ENCODE measurements at places on chromosomes 16 and 17.

- DNase-seq: no peak
Measured at GRCh38 chr17:79417476-79417988, 193.3 kb downstream of the RBFOX3 start.

GRCh38 chr17:77779711-77780539, 178.6 kb upstream of the TNRC6C start:
- DNase-seq: no peak

GRCh38 chr17:29929006-29929532, 959 bp downstream of the SSH2 start:
- DNase-seq: no peak

- DNase-seq: no peak
Measured at GRCh38 chr16:21565507-21565860, 33.9 kb upstream of the METTL9 start.

- no peak for DNase-seq
Measured at GRCh38 chr16:86046667-86047270, 147.8 kb downstream of the IRF8 start.

- no peak for DNase-seq
Measured at GRCh38 chr16:82653550-82654511, 27.1 kb downstream of the CDH13 start.

- no peak for DNase-seq
Measured at GRCh38 chr17:35148144-35148543, 527 bp downstream of the UNC45B start.

DNA sequence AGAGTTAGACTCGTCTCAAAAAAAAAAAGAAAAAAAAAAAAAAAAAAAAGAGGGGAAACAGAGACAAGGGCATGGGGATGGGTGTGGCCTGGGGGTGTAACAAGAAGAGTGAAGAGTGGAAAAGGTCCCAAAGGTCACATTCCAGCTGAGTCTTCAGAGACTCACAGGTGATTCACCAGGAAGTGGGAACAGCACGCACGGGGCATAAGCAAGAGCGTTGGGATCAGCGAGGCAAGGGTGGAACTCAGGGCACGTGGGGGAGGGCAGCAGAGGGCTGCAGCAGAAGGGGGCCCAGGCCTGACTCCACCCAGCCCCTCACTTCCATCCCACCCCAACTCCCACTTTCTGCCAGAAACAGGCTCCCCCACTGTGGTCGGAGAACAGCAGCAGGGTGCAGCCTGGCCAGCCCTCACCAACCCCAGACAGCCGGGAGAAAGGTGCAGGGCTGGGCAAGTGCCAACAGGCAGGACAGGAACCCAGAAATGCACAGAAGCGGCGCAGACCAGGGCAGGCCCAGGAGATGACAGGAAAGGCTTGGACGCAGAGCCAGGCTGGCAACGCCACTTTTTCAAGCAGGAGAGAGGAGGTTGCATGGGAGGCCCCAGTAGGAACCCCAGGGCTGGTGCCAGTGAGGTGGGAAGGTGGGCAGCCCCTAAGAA, 3.3 kb downstream of the MEAK7 start:
- DNase-seq: no peak

GRCh38 chr17:72531729-72532128, 410.9 kb downstream of the SOX9 start:
- DNase-seq: no peak

GRCh38 chr16:1491327-1491726, 1.8 kb upstream of the TELO2 start:
- no peak for DNase-seq

- DNase-seq: no peak
Measured at GRCh38 chr17:82177761-82178498, 34.7 kb downstream of the CCDC57 start.

DNA sequence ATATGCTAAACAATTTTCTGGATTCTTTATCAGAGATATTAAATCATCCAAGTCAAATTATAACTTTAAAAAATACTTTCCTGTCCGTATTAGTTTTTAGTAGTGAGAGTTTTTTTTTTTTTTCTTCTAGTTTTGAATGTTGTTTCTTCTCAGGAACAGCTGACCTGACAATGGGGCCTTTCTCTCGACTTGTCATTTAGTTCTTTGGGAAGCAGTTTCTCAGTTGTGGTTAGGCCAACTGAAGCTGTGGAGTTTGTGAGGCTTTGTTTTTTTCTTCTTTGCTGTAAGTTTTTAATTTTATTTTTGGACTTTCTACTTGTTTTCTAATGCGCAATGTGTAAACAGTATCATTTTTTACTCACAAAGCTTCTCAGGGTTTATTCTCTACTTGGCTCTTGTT, 140.8 kb downstream of the FTO start:
- DNase-seq: no peak

- DNase-seq: no peak
Measured at GRCh38 chr16:83882163-83882885, 16.6 kb upstream of the MLYCD start.

- no peak for DNase-seq
Measured at GRCh38 chr16:1424028-1424427, 3.5 kb upstream of the UQCC4 start.

DNA sequence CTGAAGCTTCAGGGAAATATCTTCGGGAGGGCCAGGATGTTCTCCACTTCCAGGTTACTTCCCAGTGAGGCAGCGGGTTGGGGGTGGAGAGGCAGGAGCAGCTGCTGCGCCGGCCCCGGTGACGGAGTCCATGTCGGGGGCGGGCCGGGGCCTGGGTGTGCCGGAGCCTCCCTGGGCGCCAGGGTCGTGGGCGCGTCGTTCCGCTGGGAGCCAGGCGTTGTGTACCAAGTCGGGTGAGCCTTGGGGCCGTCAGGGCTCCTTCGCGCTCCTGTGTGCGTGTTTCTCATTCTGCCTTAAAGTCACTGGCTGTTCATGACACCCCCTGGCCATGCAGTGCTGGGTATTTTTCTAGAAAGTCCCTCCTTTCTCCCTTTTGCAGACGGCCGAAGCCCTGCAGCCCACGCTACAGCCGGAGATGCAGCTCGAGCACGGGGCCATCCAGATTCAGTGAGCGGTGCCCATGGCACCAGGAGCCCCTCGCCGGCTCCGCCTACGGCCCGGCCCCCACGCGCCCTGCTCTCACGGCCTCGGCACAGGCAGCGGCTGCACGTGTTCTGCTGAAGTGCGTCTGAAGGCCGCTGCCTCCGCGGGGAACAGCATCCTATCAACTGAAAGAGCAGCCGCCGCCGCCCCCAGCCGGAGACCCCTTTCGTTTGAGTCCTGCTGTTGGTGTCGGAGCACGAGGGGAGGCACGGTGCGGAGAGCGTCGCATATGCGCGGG, 125.1 kb downstream of the BANP start:
- no peak for DNase-seq

DNA sequence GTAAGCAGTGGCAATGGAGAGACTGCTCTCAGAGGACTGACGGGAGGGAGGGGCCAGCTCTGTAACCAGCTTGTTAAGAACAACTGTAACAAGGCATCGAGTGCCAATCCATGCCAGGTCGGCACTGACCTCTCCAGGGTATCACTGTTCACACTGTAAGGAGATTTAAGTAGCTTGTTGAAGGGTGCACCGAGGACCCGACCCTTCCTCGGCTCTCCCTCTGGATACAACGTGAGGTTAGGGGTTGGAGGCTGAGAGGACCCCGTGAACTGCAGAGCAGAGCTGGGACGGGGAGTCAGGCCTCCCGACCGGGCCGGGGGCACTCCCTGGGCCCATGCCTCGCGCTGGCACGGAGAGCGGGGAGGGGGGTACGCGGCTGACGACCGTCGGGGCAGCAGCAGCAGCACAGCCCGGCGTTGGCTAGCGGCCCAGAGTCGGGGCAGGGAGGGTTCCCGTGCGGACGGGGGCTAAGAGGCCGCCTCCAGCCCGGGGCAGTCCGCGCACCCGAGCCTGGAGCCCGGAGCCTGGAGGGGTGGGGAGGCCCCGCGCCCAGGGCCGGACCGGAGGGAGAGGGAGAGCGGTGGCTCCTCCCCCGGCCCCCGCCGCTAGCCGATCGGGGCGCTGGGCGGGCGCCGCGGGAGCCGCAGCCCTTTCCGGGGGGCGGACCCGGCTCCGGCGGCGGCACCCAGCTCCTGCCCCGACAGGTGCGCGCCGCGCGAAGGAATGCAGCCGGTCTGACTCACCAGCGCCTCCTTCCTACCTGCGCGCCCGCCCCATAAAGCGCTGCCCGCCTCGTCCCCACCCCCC, at the start of gene ITGB4:
ITGB4 (plus strand) TSS at position 804 of the 807 bp plus-strand sequence. CDS start 3,245 bp downstream, outside the sequence.
- DNase-seq: peak; percentile 35

DNA sequence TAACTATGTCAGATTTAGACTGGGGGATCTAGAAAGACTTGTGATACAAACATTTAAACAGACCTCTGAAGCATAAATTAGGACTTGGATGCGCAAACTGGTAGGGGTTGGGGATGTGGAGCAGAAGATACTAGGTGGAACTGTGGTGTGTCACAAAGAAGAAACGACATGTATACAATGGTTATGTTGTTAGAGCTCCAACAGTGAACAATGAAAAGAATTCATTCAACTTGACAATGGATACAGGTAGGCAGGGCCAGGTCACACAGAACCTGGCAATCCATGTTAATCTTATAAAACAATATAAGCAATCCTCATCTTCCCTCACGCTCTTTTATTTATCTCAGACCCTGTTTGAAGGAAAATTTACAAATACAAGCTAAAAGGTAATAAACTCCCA, 102.0 kb downstream of the CDC27 start:
- DNase-seq: no peak

DNA sequence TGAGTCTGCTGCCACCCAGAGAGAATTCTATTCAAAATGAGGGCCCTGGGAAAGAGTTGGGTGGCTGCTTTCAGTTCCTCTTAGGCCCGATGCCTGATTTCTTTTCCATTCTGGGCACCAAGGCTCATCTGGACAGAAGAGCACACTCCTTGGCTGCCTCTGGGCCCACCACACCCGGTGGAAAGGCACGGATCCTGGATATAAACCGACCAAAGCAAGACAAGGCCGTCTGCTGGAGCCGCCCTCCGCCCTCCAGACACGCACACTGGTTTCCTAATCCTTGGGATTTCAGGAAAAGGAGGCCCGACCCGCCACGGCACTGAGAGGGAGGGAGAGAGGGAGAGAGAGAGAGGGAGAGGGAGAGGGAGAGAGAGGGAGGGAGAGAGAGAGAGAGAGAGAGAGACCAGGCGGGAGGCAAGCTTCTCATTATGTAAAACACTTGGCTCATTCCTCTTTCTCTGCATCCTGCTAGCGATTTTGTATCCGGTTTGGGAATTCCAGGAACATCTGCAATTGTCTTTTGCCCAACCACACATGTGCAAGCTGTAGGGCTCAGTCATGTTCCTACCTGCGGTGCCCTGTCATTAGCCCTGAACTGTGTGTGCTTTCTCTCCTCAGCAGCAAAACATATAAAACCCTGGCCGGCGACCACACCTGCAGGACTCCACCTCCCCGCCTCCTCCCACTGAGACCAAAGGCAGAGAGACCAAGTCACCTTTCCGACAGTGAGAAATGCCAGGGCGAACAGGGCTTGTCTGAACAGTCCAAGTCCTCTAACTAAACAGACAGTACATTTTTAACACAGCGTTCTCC, 347.2 kb downstream of the SOX9 start:
- DNase-seq: no peak

GRCh38 chr16:4345836-4346781, 5.0 kb downstream of the PAM16 start:
- no peak for DNase-seq

DNA sequence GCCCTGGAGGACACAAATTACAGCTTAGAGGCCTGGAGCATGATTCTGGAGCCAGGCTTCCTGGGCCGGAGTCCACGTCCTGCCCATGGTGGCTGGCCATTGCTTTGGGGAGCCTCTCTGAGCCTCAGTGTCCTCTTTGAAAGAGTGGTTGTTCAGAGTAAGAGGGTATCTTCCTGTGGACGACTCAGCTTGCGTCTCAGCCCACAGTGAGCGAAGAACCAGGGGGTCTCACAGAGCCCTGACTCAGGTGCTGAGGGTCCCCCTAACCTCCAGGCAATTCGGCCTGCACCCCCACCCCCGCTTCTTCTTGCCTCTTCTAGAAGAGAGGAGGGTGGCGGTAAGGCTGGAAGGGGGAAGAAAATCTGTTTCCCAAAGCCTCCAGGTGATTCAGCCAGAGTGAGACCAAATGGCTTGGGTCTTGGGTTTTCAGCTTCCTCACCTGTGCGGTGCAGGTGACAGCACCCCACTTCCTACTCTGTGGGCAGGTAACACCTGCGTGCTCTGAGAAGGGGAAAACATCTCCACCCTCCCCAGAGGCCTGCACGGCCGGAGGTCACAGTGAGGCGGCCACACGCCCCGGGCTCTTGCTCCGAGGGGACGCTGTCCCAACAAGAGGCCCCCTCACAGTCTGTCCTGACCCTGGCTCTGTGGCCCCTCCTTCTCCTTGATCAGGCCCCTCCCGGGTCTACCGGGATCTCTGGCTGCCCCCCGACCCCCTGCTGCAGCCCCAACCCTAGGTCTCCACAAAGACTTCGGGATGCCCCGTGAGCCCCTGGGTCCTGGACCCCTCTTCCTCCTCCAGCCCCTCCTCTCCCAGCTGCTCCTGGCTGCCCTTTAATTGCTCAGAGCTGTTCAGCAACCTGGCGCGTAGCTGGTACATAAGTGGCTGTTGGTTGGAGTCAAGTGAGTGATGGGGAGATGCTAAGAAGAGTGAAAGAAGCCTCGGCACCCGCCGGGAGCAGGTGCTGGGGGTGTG, 119.2 kb downstream of the METRNL start:
- no peak for DNase-seq

- DNase-seq: no peak
Measured at GRCh38 chr16:57131351-57131970, 39.1 kb downstream of the CPNE2 start.

GRCh38 chr16:86628614-86629013, 50.3 kb downstream of the FOXL1 start:
- DNase-seq: no peak

GRCh38 chr16:53743149-53743566, 39.2 kb downstream of the FTO start:
- no peak for DNase-seq

- DNase-seq: no peak
Measured at GRCh38 chr17:31699281-31699680, 159.8 kb downstream of the COPRS start.

DNA sequence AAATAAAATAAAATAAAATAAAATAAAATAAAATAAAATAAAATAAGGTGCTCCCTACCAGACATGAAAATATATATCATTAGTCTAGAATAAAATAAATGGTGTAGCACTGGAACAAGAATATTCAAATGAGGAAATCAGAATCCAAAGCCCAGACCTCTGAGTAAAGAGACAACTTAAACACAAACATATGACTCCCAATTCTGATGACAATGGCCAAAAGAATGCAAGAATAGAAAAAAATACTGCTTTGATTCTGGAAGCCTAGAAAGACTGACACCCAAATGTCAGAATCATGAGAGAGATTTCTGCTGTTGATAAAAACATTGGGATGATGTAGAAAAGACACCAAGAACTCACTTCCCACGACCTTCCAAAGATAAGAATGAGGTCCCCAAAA, 27.9 kb downstream of the MYOCD start:
- DNase-seq: no peak

DNA sequence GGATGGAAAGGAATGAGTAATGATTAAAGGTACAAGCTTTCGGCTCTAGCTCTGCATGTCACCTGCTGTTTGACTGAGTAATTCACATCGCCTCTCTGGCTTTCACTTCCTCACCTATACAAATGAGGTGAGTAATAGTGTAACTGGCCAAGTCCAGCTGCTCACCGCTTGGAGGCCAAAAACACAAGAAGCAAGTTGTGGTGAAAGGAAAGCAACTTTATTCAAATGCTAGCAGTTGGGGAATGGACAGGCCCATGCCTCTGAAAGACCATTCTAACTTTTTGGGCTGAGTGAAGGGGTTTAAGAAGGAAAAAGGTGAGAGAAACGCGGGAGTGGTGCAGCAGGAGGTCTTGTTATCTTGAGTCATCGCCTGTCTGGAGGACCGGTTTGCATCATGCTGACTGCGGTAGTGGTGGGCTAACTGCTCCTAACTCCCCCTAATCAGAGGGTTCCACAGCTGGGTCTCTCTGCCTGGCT, 45.7 kb upstream of the CSNK2A2 start:
- no peak for DNase-seq

GRCh38 chr17:55757659-55758058, 6.8 kb downstream of the PCTP start:
- DNase-seq: no peak

All from activated naive CD4-positive, alpha-beta T cell (primary cell).